ENCODE measurements at places on chromosomes 1 and 21.

DNA sequence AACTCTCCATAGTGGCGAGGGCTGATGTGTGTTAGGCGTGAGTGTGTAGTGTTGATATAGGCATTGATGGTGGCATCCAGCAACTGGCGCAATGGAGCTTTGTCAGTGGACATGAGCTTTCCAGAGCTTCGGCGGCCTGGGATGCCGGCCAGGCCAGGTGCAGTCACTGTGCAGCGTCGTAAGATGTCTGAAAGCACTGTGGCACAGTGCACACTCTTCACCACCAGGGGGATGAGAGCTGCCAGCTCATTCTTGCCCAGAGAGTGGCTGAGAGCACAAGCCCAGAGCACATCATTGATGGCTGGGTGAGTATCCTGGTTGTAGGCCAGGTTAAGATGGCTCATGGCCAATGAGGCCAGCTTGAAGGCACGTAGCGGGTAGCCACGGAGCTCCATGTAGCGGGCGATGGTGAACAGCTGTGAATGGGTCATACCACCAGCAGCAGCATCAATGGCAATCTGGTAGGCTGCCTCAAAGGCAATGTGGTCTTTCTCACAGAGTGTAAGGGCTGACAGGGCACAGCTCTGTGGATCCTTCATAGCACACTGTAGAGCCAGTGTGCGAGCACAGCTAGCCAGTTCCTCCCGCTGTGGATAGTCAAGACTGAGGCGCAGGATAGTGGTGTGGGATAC, 6.7 kb downstream of the UROD start:
- DNase-seq = no peak

DNA sequence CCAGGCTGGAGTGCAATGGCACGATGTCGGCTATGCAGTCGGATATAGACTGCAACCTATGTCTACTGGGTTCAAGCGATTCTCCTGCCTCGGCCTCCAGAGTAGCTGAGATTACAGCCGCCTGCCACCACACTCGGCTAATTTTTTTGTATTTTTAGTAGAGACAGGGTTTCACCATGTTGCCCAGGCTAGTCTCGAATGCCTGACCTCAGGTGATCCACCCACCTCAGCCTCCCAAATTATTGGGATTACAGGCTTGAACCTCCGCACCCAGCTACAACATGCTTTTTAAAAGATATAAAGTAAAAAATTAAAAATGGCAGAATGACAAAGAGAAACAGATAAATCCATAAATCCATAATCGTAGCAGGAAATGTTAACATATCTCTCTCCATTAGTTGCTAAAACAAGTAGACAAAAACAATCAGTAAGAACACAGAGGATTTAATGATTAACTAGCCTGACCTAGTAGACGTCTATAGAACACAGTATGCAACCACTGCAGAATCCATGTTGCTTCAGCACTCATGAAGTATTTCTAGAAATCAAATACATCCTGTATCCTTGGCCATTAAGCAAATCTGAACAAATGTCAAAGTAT, 59.9 kb upstream of the SPOCD1 start:
- DNase-seq = no peak

DNA sequence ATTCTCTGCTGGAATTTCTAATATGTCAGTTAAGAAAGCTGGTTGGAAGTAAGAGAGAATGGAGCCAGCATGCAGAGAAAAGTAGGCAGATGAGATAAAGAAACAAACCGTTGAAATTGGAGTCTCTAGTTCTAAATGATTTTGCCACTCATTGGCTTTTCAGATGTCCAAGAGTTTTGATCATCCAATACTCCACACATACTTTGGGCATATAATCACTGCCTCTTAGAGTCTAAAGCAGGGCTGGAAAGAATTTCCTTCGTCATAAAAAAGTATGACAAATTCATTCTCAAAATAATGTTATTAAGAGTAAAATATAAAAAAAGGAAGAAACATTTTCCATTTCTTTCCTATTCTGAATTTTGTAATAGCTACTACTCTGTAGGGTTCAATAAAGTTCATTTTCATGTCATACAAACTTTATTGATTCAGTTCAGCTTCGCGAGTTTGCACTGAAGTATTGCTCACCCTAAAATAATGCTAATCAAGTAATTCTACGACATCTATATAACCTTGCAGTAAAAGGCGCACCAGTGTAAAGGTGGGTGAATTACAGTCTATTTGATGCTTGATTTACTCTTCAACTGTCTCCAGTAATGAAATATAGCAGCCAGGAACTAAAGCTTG, 1556.6 kb downstream of the NCAM2 start:
- no peak for DNase-seq

- DNase-seq = no peak
Measured at GRCh38 chr1:201708691-201709090, 120.3 kb upstream of the IPO9 start.

GRCh38 chr1:78088486-78088885, 42.7 kb downstream of the GIPC2 start:
- no peak for DNase-seq

DNA sequence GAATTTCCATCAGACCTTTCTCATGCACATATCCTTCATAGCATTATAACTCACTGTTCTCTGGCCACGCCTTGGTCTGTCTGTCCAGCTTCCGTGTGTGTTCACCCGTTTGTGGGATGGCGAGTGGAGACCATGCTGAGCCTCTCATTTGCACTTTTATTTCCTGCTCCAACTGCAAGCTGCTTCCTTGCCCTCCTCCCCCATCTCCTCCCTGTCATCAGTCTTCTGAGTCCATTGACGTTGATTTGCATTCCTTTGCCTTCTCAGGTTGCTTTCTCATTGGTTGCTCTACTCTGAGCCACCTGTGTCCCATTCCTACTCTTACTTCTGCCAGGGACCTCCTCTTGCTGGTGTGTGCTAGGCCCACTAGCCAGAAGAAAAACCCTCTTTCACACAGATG, 146.4 kb downstream of the NOS1AP start:
- DNase-seq = no peak

GRCh38 chr1:162033428-162033827, 9.8 kb upstream of the OLFML2B start:
- DNase-seq = no peak

GRCh38 chr21:29462479-29462878, 163.8 kb downstream of the BACH1 start:
- no peak for DNase-seq

- DNase-seq = no peak
Measured at GRCh38 chr1:178724728-178725465, at the start of gene RALGPS2. Gene RALGPS2, plus strand, starts transcription at chr1:178725244. Its CDS starts 51,521 bp downstream, at chr1:178776765.

DNA sequence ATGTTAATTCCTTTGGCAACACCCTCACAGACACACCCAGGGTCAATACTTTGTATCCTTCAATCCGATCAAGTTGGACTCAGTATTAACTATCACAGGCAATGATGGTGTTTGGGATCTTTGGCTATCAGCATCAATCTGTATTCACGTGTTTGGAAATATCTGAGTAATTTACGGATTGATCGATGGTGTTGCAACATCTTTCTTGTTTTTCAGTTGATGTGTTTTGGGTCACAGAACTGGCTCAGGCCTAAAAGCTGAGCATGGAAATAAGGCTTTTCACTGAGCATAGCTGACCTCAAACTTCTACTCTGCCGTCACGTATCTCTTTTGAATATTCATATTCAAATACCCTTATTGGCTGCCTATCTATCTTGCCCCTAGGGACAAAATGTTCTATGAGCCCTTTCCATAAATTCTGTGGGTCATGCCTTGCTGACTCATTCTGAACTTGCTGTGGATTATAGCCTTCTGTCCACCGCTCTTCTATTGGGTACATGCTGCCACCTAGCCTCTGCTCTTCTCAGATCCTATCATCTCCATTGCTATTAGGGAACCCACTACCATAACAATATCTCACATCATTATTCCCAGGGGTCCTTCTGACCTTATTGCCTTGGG, 156.0 kb downstream of the PDE4B start:
- no peak for DNase-seq

Measured in BJ (cell line).